CD14-positive monocyte (primary cell): ENCODE measurements at places on chromosomes 12 and 14.

- no peak for DNase-seq
Observed at GRCh38 chr12:18749386-18749957, 11.6 kb downstream of the CAPZA3 start.

DNA sequence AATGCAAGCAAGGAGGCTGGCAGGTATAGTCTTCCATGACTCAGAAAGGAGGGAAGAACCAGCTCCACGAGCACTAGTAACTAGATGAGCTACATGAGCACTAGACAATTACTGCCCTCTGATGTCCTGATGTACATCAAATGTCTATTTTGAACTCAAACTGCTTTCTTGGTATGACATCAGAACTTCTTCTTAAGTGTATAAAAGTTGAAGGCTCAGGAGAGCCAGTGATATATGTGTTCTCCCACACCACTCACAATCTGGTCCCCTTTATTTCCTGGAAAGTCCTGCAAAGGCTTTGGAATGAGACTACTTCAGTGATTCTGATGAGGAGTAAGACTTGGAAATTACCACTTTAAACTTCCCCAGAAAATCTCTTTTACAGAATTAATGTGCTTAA lies 18.5 kb upstream of the DHRS7 start:
- no peak for DNase-seq

- no peak for DNase-seq
Observed at GRCh38 chr14:56878766-56879165, 68.5 kb upstream of the OTX2 start.

GRCh38 chr12:128928361-128928760 lies 75.1 kb downstream of the GLT1D1 start:
- DNase-seq: no peak

- no peak for DNase-seq
Observed at GRCh38 chr12:64383675-64384074, 6.9 kb downstream of the C12orf56 start.

DNA sequence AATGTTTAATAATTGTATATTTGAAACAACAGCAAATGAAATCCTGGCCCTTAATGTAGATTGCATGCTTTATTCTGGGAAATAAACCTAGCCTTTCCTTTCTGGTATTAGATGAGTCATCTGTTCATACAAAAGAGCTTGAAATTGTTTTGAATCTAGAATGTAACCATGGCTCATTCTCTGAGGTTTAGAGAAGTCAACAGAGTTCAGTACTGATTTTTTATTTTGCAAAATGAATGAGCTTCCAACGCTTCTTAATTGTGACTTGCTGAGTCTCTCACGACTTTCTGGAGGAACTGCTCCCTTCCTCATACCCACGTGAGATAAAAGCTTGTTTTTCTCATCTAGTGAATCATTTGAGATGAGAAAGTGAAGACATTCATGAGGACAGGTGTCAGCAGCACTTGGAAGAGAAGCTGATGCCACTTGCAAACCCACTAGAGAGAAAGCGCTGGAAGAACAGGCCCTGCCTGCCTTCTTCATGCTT lies 509.6 kb downstream of the VRK1 start:
- DNase-seq: no peak

- peak; percentile 9 for DNase-seq
Observed at GRCh38 chr14:67738740-67739504, 37.2 kb downstream of the RDH12 start.

GRCh38 chr12:111932241-111932640 lies 80.7 kb downstream of the TMEM116 start:
- no peak for DNase-seq

DNA sequence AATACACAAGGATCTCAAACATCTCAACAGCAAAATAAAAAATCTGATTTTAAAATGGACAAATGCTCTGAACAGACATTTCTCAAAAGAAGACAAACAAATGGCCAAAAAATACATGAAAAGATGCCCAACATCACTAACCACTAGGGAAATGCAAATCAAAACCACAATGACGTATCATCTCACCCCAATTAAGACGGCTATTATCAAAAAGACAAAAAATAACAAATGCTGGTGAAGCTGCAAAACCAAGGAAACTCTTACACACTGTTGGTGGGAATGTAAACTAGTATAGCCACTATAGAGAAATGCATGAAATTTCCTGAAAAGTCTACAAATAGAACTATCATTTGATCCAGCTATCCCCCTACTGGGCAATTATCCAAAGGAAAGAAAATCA lies 145.0 kb downstream of the BTG1 start:
- DNase-seq: no peak

DNA sequence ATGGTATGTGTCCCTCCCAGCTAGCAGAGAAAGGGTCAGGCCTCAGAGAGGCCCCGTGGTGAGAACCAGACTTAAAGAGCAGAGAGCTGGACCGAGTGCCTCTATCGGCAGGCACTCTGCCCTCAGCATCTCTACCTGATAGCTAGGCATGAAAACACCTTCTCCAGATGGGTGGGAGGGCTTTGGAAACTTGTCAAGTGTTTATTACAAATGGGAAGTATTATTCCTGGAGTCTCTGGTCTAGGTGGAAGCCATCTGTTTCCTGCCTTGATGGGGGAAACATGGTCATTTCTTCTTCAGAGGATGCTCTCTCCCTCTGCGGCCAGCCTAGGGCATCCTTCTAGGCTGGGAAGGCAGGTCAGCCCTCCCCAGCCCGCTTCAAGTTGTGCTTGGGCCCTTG lies 2.3 kb downstream of the TMEM63C start:
- no peak for DNase-seq

DNA sequence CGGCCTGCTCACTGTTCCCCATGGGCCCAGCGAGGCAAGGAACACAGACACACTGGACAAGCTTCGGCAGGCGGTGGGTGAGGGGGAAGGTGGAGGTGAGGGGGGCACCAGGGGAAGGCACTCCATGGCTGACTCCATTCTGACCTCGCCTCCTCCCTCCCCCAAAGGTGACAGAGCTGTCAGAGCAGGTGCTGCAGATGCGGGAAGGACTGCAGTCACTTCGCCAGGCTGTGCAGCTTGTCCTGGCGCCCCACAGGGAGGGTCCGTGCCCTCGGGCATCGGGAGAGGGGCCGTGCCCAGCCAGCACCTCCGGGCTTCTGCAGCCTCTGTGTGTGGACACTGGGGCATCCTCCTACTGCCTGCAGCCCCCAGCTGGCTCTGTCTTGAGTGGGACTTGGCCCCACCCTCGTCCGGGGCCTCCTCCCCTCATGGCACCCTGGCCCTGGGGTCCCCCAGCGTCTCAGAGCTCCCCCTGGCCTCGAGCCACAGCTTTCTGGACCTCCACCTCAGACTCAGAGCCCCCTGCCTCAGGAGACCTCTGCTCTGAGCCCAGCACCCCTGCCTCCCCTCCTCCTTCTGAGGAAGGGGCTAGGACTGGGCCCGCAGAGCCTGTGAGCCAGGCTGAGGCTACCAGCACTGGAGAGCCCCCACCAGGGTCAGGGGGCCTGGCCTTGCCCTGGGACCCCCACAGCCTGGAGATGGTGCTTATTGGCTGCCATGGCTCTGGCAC lies 10.6 kb downstream of the MCRS1 start:
- no peak for DNase-seq

DNA sequence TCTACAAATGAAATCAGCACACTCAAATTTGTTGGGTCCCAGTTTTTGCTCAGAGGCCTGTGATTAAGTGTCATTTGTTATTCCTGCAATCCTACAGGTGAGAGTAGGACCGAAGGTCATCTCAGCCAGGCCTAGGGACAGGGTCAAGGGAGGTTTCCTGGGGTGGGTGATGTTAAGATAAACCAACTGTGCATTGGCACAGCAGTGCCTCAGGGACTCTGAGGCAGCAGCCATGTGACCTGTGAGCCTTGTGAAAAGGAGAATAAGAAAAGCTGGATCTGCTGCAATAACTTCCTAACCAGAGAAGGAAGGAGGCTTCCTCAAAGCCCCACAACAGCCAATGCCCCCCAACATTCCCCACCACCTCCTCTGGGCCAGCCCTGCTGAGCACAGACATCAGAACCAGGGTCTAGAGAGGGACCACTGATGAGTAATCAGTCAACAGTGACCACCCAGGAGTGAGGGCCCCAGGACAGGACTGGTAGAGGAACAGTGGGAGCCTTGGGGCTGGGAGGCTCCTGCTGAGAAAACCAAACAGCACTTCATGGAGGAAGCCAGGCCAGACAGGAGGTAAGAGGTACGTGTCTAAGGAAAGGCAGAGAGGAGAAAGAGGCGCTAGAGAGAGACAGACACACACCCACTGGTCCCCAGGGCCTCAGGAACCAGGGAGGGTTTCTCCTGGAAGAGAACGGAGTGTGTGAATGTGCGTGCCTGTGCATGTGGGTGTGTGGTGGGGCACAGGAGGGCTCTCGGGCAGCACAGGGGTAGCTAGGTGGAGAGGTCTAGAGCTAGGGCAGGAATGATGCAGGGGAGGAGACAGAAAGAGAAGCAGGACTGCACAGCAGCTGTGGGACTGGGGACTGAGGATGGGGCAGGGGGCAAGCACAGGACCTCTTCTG lies 82.4 kb downstream of the ITPK1 start:
- DNase-seq: peak; percentile 26

GRCh38 chr14:61640158-61641136 lies 54.9 kb upstream of the HIF1A start:
- no peak for DNase-seq

DNA sequence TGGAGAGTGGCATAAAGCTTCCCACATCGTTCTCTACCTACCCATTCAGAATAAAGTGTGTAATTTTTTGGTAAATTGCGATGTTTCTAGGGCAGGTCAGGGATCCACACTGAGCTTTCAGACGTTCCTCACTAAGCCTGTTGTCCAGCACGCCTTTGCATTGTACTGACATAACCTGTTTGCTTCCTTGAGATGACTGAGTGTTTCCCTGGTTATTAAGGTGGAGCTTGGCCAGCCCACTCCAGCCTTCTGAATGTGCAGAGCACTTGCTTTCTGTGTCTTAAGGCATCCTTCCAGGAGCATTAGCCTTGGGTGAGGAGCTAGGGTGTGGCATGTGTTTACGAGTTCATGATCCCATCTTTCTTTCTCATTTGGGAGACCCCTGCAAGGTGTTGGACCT lies 96.4 kb downstream of the TMEM260 start:
- DNase-seq: no peak

- no peak for DNase-seq
Observed at GRCh38 chr14:68094158-68094557, 274.6 kb downstream of the RAD51B start.

DNA sequence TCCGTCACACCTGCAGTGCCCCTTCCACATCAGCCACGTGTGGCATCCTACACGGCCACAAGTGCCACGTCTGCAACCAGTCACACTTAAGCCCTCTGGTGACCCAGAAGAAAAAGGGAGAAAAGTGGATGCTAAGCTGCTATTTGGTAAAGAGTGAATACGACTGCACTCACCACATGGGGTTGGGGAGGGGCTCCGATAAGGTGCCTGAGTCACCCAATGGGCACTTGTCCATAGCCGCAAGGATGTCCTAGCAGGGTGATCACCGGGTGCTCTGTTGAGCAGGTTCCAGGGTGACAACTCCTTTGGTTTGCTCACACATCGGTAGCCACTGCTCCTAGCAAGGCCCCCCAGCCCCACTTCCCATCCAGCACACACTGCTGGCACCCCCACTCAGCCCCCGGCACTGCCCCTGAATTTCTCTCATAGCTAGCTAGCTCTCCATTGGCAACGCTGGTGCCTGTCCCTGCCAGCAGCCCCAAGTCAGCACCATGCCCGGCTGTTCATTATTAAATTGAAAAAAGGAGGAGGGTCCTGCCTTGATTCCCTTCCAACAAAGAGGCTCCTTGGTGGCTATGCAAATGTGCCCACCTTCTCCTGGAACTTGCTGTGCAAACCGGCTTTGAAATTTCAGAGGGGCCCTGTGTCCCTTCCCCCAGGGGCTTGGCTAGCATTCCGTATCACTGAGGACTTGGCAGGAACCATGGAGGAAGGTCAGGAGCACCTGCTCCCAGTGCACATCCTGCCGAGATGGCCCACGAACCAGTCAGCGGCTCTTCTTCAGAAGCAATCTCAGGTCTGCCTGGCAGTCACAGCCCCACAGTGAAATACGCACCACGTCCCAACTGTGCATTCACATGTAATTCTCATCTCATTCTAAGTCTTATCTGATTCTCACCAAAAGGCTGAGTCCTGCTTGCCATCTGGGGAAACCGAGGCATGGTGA lies 227.7 kb upstream of the DIO3 start:
- no peak for DNase-seq

DNA sequence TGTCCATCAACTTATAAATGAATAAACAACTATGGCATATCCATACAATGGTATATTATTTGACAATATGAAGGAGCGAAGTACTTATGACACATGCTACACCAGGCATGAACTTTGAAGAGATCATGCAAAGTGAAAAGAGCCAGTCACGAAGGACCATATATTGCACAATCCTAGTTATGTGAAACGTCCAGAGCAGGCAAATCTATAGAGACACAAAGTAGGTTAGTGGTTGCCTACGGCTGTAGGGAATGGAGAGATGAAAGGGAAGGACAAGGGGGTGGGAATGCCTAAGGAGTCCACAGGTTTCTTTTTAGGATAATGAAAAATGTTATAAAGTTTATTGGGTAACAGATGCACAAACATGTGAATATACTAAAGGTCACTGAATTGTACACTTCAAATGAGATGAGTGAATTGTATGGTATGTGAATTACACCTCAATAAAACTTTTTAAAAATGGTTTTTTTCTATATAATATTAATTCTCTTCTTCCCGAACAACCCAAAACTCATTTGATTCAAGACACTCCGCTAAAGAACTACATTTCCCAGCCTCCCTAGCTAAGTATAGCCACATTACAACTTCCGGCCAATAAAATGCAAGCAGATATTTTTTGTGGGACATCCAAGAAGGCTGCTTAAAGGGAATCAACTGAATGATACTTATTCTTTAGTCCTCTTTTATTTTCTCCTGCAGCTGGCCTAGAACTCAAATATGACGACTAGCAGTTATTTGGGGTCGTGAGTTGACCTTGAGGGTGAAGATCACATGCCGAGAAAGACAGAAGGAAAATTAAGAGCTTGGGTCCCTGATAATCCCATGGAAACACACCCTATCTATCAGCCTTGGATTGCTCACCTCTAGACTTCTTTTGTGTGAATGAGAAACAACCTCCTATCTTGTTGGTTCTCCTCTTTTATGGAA lies 187.2 kb downstream of the TTC8 start:
- DNase-seq: no peak

DNA sequence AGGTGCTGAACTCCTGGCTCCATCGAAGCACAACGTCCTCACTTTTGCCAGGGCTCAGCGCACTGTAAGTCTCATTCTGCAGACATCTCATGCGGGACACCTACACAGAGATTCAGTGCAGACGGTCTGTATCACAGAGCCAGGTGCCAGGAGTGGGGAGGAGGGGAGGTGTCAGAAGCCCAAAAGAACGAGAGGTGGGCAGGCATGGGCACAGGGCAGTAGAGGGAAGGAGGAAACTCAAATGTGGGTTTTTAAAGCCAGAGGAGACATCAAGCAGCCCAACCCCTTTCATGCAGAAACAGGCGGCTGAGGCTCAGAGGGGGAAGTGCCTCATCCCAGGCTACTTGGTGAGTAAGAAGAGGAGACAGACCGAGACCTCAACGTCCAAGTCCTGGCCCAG lies 2.5 kb upstream of the LPAR5 start:
- peak; percentile 57 for DNase-seq

DNA sequence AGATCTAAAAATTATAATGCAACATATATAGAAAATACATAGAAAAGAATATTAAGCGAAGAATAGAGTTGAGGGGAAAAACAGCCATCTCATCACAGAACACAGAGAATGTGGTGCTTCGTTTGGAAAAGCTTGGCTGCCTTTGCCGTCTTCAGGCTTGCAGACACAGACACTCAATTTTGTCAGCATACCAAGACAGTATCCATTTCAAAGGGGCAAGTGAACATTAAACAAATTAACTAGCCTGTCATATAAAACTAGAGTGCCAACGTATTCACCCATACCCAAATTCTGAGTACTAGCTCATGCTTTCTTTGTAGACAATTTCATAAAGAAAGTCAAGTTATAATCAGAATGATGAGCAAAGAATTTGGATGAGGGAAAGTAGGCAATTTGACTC lies 40.5 kb downstream of the DMAC2L start:
- DNase-seq: no peak
